ENCODE measurements at places on chromosomes 16 and 17.
A peak's percentile ranks its signal among the peaks of the same experiment; 100 is the strongest.

- DNase-seq: no peak
Observed at GRCh38 chr17:76094046-76094445, 9.5 kb downstream of the EXOC7 start.

DNA sequence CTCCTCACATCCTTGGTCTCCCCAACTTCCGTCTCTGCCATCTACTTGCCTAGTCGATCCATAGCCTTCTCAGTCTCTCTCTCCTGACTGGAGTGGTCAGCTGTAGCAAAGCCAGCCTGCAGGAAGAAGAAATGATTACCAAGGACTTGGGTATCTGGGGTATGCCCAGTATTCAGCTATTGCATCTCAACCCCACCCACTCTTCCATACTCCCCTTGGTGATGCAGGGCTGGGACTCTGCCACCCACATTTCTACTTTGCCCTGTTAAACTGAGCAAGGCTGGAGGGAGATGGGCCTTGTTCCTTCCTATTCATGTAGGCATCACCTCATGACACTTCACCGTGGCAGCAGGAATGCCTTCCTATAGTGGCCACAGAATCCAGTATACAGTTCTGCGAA is 2.3 kb downstream of the COPRS start:
- DNase-seq: no peak

DNA sequence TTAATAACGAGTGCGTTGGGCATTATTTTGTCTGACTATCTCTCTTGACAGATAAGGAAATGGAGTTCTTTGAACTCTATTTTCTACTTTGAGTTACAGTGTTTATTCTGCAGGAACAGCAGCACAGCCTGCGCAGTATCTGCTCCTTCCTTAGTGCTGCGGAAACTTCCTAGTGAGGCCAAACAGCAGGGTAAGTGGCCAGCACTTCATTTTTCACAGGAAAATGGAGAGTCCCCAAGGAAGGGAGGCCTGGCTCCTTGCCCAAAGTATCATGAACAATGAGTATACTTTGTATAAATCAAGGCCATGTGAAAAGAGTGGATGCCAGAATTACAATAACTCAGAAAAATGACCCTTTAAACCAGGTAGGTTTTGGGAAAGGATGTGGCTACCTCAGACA is 140.6 kb downstream of the VPS53 start:
- DNase-seq: no peak

DNA sequence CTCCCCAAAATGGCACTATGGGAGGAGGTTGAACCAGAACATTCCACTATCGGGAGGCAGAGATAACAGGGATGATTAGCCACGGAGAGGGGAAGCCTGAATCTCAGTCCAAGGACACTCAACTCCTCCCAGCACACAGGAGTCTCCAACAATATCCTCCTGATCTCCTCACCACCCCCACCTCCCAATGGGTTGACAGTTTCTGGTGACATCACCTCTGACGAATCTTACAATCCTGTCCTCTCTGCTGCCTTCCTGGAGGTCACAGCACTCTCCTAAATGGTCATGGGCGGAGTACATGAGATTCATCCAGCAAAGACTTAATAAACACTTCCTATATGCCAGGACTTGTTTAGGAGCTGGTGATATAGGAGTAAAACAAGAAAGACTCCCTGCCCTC is 80.9 kb downstream of the SLC6A2 start:
- no peak for DNase-seq

DNA sequence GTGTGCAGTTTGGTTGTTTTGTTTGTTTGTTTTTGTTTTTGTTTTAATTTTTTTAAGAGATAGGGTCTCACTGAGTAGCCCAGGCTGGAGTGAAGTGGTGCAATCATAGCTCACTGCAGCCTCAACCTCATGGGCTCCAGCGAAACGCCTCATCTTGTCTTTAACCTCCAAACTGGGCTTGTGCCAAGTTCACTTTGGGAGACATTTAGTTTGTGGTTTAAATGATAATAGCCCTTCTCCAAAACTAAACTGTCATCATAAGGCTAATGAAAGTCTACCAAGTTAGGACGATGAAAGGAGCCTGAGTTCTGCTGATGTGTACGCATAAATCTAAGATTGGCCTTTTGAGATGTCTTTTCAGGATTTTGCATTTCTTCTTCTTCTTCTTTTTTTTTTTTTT is 6.5 kb upstream of the CARD14 start:
- DNase-seq: no peak

- peak; percentile 84 for DNase-seq
Observed at GRCh38 chr17:53032861-53033271, 789.9 kb upstream of the KIF2B start.

DNA sequence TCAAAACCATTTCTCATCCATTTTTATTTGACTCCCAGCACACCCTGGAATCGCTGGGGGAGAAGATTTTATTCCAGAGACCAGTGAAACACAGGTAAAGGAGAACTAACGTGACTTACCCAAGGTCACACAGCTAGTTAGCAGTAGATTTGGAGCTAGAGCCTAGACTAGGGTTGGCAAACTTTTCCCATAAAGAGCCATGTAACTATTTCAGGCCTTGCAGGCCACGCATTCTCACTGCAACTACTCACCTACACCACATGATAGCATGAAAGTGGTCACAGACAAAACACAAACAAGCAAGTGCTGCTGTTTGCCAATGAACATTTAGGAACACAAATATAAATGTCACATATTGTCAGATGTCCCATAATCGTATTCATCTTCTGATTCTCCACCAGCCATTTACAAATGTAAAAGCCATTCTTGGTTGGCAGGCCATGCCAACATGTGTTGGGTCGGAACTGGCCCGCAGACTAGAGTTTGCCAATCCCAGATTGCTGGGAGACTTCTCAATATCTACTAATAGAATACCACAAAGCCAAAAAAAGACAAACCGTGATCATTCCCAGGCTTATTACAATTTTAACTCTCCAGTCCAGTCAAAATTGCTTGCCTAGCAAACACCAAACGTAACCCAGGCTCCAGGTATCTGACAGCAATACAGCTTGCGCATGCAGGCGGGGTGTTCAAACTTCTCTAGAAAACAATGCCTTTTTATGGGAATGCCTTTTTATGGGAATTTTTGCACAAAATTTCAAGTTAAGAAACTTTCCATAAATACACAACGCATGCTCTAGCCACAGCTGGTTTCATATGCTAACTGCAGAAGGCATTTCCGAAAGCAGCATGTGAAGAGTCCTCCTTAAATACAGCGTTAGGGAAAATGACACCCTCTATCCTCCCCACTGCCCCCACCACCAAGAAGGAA is 20.9 kb downstream of the ZFHX3 start:
- no peak for DNase-seq

- no peak for DNase-seq
Observed at GRCh38 chr16:84663433-84664101, 15.3 kb downstream of the KLHL36 start.

GRCh38 chr16:10090816-10091215 is 91.4 kb downstream of the GRIN2A start:
- DNase-seq: no peak

- no peak for DNase-seq
Observed at GRCh38 chr17:72244956-72245355, 124.1 kb downstream of the SOX9 start.

- DNase-seq: no peak
Observed at GRCh38 chr17:49552070-49552751, 23.5 kb upstream of the NXPH3 start.

GRCh38 chr16:8935989-8936388 is 27.7 kb downstream of the USP7 start:
- no peak for DNase-seq

DNA sequence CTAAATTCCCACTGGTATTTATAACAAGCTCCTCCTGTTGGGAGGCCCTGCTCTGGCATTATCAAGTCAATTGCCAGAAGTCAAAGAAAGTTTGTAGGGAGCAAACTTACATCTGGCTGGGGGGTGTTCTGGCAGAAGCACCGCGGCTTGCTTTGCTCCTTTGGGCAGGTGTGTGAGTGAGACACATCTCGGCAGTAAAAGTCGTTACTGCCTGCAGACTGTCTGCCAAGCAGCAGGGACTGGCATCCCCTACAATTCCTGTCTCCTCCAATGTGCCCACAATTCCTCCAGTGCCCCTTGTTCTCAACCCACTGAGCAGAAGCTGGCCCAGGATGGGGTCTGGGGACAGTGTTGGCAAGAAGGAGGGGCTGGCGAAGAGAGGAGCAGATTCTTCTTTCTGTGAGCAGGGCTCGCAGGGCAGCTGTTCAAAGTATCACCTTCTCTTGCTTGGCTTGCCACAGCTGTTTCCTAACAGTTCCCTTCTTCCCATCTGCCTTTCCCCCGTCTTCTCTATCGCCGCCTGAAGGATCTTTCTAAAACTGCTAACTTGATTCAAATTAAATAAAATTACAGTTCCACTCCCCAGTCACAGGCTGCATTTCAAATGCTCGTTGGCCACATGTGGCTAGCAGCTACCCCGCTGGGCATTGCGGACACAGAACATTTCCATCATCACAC is 30.2 kb downstream of the SPACA3 start:
- no peak for DNase-seq

DNA sequence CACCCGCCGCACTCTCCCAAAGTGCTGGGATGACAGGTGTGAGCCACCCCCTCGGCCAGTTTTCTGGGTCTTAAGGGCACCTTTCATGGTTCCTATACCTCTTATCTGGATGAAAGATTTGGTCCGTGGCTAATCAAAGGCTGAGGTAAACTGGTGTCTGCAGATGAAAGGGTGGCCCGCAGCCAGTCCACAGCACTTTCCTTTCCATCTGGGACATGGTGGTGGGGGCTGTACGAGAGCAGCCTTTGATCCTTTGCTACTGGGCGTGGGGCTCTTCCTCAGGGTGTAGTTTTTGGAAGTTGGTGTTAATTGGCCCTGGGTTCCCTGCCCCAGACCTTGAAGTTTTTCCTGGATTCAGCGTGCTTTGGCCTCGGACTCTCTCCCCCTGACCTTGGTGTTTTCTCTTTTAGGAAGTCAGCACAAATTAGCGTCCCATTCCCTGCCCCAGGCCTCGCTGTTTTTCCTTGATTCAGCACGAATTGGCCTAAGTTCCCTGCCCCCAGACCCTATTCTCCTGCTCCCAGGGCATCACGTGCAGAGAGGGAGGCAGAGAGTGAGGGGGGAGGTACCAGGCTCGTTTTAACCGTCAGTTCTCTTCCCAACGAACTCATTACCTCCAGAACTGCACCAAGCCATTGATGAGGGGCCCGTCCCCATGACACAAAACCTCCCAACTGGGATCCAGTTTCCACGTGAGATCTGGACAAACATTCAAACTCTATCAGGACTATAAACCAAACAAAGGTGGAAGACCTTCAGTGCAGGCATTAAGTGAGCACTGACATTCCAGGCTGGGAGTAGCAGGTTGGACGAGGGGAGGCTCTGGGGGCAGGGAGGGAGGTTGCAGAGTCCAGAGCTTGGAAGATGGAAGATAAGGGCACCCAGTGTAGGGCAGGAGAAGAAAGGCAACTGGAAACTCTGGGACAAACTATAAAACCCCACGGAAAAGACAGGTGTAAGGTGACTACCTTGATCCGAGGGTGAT is 11.6 kb downstream of the DPEP1 start:
- DNase-seq: no peak

GRCh38 chr17:1484676-1485422 is 7.6 kb downstream of the MYO1C start:
- DNase-seq: no peak

GRCh38 chr16:79728048-79728922 is 127.7 kb upstream of the MAF start:
- peak; percentile 56 for DNase-seq

DNA sequence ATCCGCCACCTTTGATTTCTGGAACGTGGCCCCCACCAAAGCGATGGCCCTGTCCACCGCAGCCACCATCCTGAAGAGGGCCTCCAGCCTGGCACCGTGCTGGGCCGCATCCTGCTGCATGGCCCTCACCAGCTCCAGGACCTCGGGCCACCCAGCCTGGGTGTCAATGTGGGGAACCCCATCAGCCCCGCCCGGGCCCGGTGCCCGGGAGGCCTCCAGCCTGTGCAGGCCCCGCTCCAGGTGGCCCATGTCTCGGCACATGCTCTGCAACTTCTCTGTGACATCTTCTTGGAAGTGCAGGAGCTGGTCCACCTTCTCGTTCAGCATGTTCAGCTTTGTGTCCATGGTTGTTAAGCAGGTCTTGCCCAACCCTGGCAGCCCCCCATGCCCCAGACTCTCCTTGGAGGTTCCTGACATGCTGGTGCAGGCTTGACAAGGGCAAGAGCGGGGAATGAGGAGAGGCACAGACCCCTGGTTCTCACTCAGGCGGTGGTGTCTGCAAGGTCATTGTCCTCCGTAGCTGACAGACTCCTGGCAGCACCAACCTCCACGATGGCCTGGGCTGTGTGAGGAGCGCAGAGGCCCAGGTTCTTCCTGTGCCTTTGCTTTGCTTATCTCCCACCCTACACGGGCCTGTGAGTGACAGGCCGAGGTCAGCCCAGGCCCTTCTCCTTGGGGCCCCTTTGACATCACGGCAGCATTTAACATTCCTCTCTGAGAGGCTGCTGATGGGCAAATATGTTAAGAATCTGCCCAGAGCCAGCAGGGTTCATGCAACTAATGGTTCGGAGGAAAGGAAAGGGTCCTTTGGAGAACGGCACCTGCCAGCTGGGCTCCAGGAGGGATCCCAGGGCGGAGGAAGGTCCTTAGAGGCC is at the start of gene MYLK3:
Gene MYLK3, minus strand, starts transcription at position 568 of the 875 bp plus-strand sequence. Its CDS starts 151 bp downstream, at position 417.
- DNase-seq: peak; percentile 71

- no peak for DNase-seq
Observed at GRCh38 chr16:19578378-19578971, 23.0 kb downstream of the VPS35L start.

GRCh38 chr17:72380120-72380519 is 259.3 kb downstream of the SOX9 start:
- DNase-seq: no peak

DNA sequence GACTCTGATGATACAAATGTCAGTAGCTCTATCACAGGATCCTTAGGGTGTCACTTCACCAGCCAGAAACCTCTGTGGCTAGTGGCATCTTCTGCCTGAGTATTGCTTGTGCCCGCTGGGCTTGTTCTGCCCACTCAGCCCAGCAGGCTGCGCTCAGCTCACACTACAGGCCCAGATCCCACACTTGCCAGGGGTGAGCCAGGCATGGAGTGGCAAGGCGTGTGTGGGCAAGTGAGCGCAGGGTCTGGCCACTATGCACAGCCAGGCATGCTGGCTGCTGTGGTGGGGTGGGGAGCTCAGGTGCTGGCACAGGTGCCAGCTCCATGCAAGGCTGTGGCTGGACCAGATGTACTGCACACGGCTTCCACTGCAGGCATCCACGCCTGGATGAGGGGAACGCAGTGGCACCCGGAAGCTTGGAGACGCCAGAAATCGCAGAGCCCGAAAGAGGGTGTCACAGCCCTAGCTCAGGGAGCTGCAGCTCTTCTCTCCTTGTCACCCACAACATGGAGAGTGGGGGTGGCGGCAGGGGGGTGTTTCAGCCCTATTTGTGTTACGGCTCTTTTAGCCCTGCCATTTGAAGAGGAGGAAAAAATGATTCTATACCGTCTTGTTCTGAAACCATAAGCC is 10.2 kb downstream of the CFAP97D1 start:
- no peak for DNase-seq

- no peak for DNase-seq
Observed at GRCh38 chr17:66538776-66539175, 236.4 kb downstream of the PRKCA start.

GRCh38 chr16:27369806-27370205 is 32.2 kb upstream of the IL21R start:
- no peak for DNase-seq

GRCh38 chr17:66724581-66725341 is 110.2 kb upstream of the CACNG5 start:
- DNase-seq: no peak
